ENCODE measurements at places on chromosomes 11 and 22.

GRCh38 chr22:47195156-47195483 lies 432.7 kb downstream of the TBC1D22A start:
- DNase-seq, result no peak

GRCh38 chr22:50700387-50701075 lies 27.9 kb downstream of the SHANK3 start:
- no peak for DNase-seq

DNA sequence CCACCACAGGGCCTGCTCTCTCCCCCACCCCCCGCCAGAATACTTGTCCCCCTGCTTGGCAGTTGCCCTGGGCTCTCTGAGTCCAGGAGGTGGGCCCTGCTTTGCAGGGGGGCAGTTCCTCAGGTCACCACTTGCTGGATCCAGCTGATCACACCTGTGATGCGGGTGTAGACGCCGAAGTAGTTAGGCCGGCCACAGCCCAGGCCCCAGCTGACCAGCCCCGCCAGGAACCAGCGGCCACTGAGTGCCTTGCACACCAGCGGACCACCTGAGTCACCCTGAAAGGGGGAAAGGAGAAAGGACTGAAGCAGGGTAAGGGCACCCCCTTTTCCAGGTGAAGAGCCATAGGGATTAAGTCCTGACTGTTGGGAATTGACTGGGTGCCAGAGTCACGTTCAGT lies 14.4 kb downstream of the KCTD17 start:
- DNase-seq, result no peak

GRCh38 chr11:60241786-60242185 lies 1.2 kb downstream of the MS4A4E start:
- no peak for DNase-seq

GRCh38 chr11:108137212-108137611 lies 15.8 kb downstream of the ACAT1 start:
- DNase-seq, result no peak

- DNase-seq, result no peak
Measured at GRCh38 chr11:65611758-65612603, 2.0 kb downstream of the MAP3K11 start.
